ENCODE measurements at places on chromosomes 11 and 22.

DNA sequence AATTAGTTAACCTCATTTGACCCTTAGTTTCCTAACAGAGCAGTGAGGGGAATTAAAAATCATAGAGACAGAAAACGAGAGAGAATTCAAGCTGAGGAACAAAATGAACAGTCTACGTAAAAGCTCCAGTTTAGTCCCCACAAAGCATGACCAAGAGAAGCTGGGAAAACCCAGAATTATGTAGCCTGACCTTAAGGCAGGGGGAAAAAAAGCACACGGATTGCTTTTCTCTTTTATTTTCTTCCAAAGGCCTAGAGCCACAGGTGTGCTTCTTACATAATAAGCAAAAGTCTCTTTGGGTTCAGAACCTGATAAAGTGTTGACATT lies 514 bp upstream of the AMBRA1 start:
- DNase-seq, result no peak

DNA sequence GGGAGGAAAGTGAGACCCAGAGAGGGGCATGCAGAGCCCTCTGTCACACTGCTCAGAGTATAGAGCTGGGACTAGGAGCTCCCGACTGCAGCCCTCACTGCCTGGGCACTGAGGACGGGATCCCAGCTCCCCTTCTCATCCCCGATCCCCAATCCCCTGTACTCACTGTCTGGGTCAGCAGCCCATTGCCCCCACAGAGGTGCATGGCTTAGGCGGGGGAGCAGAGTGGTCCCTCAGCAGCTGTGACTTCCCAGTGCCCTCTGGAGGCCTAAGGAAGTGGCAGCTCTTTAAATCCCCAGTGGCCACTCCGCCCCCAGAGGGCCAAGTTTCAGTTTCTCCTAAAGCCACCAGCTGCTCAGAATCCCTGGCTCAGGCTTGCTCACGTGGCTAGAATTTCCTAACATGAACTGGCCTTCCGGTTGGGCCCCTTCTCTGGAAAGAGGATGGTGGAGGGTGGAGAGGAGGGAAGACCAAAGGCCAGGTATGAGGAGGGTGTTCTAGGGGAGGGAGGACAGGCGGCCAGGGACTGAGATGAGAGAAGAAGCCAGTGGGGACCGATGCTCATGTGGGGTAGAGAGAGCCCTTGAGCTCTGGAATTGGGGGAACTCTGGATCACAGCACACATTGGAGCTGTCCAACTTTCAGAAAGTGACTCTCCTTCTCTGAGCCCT lies at the start of gene BATF2:
Gene BATF2, minus strand, starts transcription at position 262 of the 671 bp plus-strand sequence. Its CDS starts 57 bp downstream, at position 205.
- DNase-seq, result peak; percentile 83

GRCh38 chr11:94803491-94803890 lies 35.3 kb downstream of the AMOTL1 start:
- DNase-seq, result peak; percentile 70

DNA sequence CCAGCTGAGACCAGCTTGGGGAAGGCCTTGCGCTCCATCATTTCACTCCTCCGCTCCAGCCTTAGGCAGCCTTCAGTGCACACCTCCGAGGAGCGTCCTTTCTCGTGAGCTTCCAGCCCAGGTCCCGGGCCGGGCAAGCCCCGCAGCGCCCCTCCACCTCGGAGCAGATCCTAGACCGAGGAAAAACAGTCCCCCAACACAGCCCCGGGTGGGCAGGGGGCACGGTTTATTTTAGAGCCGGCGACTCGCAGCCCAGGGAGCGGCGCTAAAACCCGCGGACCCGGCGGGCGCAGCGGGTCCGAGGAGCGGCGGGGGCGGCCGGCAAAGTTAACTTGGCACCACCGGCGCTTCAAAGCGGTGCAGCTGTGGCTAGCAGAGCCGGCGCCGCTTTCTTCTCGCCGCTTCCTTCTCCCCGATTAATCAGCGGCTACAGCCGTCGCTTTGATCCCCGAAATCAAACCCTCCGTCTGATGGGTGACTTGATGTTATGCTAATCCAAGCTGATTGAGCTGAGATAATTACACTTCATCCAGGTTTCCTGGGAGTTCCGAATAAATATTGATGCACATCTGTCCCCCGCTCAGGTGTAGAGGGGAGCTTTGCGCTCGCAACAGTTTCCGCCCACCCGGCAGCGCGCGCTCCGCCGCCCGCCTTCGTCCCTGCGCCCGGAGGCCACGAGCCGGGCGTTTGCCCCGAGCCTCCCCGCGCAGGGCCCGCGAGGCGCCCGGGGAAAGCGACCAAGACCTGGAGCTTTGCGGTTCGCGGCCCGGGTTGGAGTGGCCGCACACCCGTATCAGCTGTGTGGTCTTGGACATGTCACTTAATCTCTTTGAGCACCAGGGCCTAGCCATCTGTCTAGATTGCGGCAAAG lies 192.7 kb downstream of the BUD13 start:
- no peak for DNase-seq
